ENCODE measurements at places on chromosomes 1 and 21. TPM values are rescaled to one million over a fixed set of nuclear protein-coding genes. Genes with fewer than 3 reads are reported as not detected.

Gene DMBX1
- total RNA-seq = not detected

GRCh38 chr1:57404884-57405283 is 19.0 kb downstream of the DAB1 start:
- no peak for DNase-seq

- no peak for DNase-seq
Measured at GRCh38 chr1:245751726-245752470, 597.1 kb downstream of the KIF26B start.

- DNase-seq = no peak
Measured at GRCh38 chr1:25118546-25118945, 113.8 kb downstream of the SYF2 start.
